ENCODE measurements at places on chromosomes 13 and 19.

DNA sequence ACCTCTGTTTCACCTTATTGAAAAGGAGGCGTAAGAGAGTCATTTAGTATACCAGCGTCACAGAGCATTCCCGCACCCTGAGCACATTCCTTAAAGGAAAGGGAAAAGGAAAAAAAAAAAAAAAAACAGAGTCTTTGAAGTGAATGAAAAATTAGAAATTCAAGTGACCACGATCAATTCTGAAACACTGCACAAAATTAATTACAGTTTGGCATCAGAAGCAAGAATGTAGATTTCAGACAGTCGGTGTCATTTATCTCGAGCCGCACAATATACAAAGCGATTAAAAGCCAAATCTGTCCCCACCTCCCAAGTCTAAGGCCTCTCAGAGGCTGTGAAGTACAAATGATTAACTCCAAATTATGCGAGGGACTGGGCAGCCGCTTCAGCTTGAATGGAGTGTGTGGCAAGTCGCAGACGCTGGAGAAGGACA is 173.7 kb upstream of the ZNF507 start:
- DNase-seq = no peak

GRCh38 chr19:44657211-44657921 is 13.7 kb downstream of the PVR start:
- no peak for DNase-seq

- DNase-seq = no peak
Observed at GRCh38 chr19:7460562-7460966, 28.3 kb downstream of the PEX11G start.

GRCh38 chr19:45186509-45187334 is 8.1 kb downstream of the BLOC1S3 start:
- DNase-seq = no peak

DNA sequence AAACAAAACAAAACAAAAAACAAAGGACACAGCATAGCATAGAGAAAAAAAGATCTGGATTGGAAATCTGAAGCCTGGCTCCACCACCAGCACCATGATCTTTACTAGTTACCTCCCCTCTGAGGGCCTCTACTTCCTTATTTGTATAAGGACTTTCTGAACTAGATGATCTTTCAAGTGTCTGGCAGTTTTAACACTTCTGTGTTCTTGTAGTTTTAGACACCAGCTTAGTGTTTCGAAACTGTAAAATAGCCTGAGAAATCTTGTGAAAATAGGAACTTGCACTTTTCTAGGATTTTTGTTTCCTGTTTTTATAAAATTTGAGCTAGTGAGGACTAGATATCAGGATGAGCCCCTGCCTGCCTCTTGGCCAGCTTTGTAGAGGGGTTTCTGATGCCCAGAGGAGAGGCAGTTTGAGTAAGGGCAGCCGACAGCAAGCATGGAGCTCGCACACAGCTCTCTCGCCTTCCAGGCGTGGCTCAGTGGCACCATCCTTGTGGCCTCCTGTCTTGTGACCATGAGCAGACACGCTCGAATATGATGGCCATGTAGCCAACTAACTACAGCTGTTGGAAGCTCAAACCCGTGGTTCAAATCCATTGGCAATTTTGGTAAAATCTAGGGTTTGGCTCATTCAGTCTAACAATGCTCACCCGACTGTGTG is 319.0 kb downstream of the KCNRG start:
- no peak for DNase-seq

- DNase-seq = no peak
Observed at GRCh38 chr19:8515317-8515716, 1.4 kb upstream of the ZNF414 start.

DNA sequence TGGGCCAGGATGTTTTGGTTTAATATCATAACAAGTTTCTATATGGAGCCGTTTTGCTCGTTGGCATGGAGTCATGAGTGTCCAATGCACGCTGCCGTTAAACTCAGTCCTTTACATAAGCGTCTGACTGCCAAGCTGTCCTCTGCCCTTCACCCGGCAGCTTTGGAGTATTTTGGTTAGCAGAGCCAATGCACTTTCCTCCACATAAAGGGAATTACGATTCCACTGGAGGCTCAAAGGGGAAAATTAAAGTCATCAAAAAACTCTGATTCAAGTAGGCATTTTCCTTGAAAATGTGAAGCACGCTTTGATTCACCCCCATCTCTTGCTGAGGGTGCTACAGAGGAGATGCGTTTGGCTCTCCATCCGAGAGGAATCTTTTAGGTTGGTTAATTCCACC is 144.4 kb upstream of the ARGLU1 start:
- DNase-seq = no peak

GRCh38 chr19:4525563-4526002 is 7.3 kb upstream of the PLIN4 start:
- DNase-seq = no peak

DNA sequence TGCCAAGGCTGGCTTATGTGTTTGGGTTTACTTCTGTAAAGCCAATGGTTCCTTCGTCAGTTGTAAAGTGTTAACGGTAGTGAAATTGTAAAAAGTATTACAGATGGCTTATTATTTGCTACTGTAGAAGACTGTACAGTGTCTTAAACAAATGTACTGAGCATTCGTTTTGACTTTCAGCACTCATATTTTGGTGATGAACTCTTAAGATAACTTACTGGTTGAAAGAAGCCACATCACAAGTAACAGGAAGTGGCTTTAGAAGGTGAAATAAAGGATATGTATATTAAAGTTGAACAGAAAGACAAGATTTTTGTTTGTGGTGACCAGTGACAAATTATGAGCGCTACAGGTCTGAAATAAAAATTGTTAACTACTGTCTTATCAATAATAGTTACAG is 64.2 kb downstream of the URI1 start:
- DNase-seq = no peak

GRCh38 chr13:112877976-112878955 is 90.7 kb upstream of the MCF2L start:
- DNase-seq = no peak

DNA sequence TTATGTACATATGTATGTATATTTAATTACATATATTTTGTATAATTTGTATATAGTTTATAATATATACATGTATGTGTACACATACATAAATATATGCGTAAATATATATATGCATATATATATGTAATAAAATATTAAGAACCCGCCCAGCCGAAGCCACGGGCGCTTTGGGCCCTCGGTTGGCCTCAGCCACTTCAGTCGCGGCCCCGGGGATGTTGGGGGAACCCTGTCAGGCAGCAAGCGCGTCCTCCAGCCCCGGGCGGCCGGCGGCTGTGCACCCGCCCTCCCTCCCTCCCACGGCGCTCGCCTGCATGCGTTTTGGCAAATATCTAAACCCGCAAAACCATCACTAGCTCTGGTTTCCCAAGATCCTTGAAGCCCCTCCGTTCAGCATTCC is 7.9 kb upstream of the ZNF606 start:
- no peak for DNase-seq

- no peak for DNase-seq
Observed at GRCh38 chr19:958967-959855, 24.9 kb upstream of the WDR18 start.

DNA sequence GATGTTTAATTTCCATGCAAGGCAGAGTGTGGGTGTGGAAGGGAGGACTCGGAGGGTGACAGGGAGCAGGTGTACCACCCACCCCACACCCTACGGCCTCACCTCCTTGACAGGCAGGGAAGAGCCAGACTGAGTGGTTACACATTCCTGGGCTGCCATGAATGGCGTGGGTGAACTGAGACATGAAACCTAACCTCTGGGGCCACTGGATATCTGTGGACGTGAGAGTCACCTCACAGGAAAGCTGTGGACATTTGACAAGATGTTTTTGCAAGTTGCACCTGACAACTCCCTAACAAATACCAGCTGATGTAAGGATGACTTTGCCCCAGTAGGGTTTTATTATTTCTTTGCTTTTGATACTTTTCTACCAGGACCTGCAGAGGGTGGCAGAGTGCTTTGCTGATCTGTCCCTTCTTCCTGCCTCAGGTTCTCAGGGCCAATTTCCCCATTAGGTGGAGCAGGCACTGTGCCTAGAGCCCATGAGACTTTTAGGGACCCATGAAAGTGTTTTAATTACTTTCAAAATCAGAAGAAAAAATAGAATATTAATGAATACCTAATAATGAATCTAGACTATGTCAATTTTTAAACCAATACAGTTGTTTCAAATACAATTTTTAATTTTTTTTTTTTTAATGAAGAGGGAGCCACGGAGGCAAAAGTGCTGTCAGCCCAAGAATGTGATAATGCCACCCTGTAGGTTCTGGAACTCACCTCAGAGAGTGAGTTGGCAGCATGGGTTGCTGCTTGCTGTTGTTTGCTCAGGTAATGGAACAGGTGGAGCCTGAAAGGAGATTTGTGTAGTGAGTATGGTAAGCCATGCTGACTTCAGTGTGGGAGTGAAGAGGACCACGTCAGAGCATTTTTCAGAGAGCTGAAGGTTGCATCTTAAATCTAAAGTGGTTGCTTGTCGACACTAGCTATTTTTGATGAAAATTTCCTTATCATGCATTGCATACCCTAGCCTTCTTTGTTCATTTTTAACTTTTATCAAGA is 58.0 kb upstream of the CYSLTR2 start:
- DNase-seq = no peak

DNA sequence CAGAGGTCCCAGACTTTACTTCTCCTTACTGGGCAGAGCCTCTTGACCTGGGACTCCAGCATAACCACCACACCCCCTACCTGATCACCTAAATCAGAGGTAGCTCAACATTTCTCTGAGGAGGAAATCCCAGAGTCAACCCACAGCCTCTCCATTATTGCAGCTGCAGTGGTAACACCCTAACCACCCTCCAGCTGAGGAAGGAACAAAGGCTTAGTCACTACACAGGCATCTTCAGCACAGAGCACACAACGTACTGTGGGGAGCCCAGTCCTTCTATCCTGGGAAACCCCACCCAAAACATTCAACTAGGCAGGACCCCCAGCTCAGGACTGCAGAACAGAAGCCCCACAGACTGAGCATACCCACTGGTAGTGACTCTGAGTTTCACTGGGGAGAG is 824.7 kb upstream of the SLITRK5 start:
- no peak for DNase-seq

GRCh38 chr13:99053636-99054233 is 75.9 kb upstream of the DOCK9 start:
- DNase-seq = no peak

DNA sequence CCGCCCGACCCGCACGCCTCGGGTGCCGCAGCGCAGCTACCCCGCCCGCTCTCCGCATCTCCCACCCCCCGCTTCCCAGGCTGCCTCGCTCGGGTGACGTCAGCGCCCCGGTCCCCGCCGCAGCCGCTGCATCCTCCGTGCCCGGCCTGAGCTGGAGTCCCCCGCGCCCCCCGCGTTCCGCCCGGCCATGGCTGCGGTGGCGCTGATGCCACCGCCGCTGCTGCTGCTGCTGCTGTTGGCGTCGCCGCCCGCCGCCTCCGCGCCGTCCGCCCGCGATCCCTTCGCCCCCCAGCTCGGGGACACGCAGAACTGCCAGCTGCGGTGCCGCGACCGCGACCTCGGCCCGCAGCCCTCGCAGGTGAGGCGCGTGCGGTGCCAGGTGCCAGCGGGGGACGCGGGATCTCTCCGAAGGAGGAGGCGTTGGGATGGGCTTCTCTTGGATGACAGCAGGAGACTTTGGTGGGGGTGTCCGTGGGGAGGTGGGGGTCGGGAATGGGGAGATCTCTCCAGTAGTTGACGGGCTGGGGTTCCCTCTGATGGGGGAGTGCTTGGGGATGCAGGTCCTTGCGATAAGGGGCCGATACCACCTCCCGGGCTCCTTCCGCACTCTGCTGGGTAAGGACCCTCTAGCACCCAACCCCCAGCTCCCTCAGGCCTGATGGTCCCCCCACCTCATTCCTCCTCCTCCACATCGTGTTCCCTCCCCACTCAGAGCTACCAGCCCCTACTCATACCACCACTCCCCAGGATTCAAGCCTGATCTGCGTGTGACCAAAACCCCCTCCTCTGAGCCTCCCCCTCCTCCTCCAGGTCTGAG is at the start of gene TMEM59L:
Gene TMEM59L (plus strand): TSS at position 99 of the 817 bp plus-strand sequence. CDS start 89 bp downstream, at position 188.
- DNase-seq = no peak

- no peak for DNase-seq
Observed at GRCh38 chr13:73683746-73684145, 450.5 kb downstream of the KLF12 start.

DNA sequence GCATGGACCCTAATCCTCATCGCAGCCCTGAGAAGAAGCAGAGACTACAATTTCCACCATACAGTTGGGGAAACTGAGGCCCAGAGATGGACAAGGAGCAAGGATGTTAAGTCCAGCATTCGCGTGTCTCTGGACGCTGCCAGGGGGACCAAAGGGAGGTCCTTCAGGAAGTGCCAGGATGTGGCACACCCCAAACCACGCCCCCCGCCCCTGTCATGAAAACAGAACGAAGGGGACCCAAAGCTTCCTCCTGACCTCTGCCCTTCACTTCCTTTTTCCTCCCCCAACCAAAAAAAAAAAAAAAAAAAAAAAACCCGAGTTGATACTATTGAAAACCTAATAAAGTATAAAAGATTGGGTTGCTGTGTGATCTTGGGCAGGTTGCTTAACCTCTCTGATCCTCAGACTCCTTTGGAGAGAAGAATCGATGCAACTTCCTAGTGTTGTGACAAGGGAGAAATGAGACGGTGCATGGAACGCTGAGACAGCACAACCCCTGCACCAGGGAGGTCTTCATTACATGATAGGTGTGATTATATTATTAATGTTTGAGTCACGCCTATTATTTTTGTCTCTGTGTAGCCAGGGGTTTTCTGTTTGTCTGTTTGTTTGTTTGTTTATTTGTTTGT is 2.7 kb upstream of the ZBTB7A start:
- DNase-seq = no peak

DNA sequence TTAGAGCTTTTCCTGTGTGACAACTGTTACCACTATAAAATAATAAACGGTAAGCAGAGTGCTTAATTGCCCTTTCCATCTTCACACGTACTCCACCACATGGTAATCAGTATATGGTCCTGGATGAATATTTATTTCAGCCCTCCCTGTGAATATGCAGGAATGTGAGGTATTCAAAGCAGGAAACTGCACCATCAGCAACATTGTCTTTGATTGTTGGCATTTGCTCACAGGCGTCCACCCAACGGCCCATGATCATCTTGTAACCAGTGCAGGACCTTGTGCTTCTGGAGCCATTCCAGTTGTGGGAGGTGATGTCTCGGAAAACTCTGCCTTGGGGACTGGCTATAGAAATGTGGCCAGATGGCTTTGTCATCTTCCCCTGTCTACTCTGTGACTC is 132.6 kb downstream of the COG6 start:
- no peak for DNase-seq

GRCh38 chr19:10315335-10316214 is at the start of gene FDX2:
FDX2 (minus strand) TSS chr19:10316015; CDS start chr19:10315996, 19 bp downstream.
- DNase-seq = no peak

DNA sequence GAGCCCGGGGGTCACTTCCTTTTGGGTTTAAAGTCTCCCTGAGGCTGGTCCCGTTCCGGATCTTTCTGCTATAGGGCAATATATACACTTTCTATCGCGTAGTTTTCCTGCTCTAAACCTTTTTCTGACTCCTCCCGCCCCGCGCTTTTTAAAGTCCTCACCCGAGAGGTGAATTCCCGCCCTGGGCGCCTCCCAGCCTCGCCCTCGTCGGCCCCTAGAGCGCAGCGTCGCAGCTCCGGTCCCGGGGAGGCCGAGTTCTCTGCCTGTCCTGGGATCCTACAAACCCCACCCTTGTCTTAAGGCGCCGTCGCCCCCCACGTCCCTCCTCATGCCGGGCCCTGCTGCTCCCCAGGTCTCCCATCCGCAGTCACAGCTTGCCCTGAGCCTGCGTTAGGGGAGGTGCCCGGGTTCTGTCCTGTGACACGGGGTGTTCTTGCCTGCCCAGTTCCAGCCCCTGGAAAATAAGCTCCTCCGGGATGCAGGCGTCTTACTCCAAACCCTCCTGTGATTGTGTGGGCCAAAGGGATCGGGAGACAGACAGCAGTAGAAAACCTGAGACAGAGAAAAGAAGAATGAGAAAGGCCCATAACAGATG is 491 bp downstream of the ZNF525 start:
- no peak for DNase-seq

- no peak for DNase-seq
Observed at GRCh38 chr19:681029-682019, 5.1 kb downstream of the FSTL3 start.
